Nasal cavity respiratory epithelium epithelial cell of viscerocranial mucosa (primary cell): ENCODE measurements at places on chromosomes 5 and 9. TPM values are rescaled to one million over a fixed set of nuclear protein-coding genes. Genes with fewer than 3 reads are reported as not detected.

Gene SPATA31A3
- total RNA-seq: not detected in 2 replicates

Gene PCDHB5
- total RNA-seq: 0.34 and 1.00 TPM in 2 replicates

Gene ST6GALNAC4
- 25.3 and 42.9 TPM in 2 replicates for total RNA-seq

Gene TMEM267
- total RNA-seq: 28.4 and 40.6 TPM in 2 replicates

Gene KIF12
- under 0.01 and 0.78 TPM in 2 replicates for total RNA-seq

Gene PAEP
- total RNA-seq: not detected in 2 replicates

Gene IFNA2
- total RNA-seq: not detected in 2 replicates
